ENCODE measurements at places on chromosomes 2 and 18.

DNA sequence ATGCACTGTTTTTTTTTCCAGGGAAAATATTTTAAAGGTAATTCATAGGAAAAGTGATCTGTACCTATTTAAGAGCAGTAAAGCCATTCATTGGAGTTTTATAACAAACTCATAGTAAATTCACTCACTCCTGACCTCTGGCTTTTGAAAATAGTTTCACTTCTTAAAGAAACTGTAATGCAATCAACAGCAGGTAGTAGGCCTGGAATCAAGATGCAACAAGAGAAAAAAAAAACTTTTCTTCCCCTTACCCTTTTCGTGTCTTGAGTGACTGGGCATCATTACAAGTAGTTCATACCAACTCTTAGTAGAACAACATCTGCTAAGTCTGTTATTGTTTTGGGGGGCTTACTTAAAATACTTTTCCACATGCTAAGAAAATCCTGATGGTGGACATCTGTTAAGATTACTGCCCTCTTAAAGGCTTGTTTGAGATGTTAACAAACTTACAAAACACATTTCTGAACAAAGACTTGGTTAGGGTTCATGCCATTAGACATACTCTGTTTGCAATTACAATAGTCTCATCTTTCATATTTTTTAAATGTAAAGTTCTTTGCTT is 164.1 kb upstream of the FOSL2 start:
- no peak for DNase-seq

DNA sequence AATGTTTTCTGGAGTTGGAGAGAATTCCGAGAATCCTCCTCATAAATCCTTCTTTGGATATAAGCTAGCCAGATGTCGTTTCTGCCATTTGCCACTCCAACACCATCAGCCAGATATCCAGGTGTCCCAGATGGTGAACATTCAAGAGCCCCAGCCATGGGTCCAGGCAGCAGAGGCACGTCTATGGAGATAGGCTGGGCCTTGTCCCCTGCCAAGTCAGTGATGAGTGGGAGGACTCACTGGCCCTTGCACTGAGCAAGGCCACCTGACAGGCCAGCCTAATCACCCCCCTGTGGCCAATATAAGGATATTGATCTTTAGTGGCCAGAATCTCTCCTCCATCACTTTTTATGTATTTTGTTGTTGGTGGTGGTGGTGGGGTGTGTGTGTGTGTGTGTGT is 28.0 kb downstream of the ARID5A start:
- no peak for DNase-seq

DNA sequence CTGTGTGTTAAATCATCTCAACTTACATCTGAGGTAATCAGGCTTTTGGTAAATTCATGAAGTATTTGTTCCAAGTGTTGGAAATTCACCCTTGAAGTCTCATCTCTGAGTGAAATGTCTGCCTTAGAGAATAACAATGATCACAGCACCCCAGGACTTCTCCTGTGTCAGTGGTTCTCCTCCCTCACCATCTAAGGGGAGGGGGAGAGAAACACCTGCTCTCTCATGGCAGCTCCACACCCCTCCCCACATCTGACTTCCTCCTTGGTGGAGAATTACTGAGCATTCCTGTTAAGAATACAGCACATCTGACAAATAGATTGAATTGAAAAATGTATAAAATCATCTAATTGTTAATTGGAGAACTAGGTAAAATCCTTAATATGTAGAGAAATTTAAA is 532.1 kb downstream of the RNF144A start:
- no peak for DNase-seq

GRCh38 chr2:168671932-168672331 is 130.5 kb upstream of the NOSTRIN start:
- DNase-seq = no peak

GRCh38 chr2:216687646-216688045 is 7.7 kb downstream of the IGFBP5 start:
- no peak for DNase-seq

DNA sequence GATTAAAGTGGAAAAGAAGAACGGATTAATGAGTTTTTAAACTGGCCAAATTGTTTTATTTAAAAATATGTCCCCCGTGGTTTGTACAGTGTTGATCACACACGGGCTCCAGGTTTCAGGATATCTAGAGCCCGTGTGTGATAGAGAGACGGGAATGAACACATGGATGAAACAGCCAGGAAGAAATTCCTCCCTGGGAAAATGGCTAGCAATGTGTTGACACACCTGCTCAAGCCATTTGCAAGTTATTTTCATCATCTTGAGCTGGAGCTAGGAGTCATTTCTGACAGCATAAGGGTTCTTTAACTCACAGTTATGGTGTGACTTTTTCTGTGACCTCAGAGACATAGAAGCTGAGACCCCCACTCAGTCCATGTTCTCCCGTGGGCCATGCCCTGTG is 81.6 kb downstream of the LRRFIP1 start:
- no peak for DNase-seq
